Inflammatory macrophage (primary cell): ENCODE measurements at places on chromosomes 1 and 21.

GRCh38 chr1:55801481-55801880, 586.3 kb upstream of the USP24 start:
- no peak for DNase-seq

- no peak for DNase-seq
These were observed 128.2 kb downstream of the RYR2 start for GRCh38 chr1:237170149-237170548.

GRCh38 chr1:8142955-8143629, 117.0 kb upstream of the ERRFI1 start:
- no peak for DNase-seq

- no peak for DNase-seq
These were observed 161.0 kb upstream of the RUNX1 start for GRCh38 chr21:35210093-35210492.

DNA sequence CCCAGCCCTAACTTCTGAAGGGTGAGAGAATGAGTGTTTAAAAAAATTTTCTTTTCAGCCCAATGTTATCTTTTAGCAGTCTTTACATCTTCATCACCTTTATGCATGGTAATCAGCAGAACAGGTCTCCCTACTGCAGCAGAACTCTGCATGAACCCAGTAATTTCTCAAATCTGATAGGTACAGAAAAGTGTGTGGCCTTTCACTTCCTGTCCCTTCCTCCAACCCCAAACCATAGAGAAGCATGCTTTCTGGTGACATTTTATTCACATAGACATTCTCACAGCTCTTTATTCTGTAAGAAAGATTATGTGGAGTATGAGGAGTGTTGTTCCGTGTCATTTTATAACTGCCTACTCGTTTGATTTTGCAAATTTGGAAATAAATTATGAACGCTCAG, 68.6 kb downstream of the RPAP2 start:
- DNase-seq: no peak

- no peak for DNase-seq
These were observed 187.0 kb downstream of the FASLG start for GRCh38 chr1:172845865-172846264.

DNA sequence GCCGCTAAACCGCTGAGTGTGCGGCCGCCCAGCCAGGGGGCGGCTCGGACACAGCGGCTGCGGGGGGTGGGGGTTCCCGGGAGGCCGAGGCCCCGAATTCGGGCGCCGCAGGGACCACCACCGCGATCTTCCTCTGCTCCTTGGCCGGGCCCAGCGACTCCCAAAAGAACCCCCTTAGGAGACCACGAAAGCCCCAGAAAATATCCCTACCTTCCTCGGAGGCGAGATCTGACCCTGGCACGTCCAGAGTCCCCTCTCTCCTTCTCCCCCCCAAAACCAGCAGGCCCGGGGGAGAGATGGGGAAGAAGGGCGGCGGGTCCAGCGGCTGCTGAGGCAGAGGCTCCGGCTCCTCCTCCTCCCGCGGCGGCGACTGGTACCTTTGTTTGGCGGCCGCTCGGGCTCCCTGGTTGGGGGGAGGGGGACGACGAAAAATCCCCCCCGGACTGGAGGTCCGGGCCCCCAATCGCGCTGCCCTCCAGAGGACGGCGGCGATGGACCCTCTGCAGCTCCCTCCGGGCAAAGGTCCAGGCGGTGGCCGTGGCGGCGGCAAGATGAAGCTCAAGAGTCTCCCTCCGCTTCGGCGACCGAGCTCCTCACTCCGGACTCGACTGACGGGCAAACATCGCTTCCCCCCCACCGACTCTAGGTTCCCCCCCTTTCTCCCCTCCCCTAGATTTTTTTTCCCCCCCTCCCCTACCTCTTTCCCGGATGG, at the start of gene ARID4B:
ARID4B (minus strand) TSS at position 621 of the 712 bp plus-strand sequence. CDS start 1,260 bp downstream, outside the sequence.
- DNase-seq: no peak

- peak; percentile 32 for DNase-seq
These were observed 29.4 kb upstream of the CSF1 start for GRCh38 chr1:109880971-109881894.

GRCh38 chr1:200146100-200146499, 118.6 kb downstream of the NR5A2 start:
- no peak for DNase-seq
